ENCODE measurements at places on chromosomes 4 and X. TPM values are rescaled to one million over a fixed set of nuclear protein-coding genes. Genes with fewer than 3 reads are reported as not detected.

The LNX1 gene
- total RNA-seq = 4.6 TPM

The FAM90A26 gene
- not detected for total RNA-seq

- no peak for DNase-seq
Observed at GRCh38 chr4:24495388-24495787, 89.0 kb downstream of the DHX15 start.

DNA sequence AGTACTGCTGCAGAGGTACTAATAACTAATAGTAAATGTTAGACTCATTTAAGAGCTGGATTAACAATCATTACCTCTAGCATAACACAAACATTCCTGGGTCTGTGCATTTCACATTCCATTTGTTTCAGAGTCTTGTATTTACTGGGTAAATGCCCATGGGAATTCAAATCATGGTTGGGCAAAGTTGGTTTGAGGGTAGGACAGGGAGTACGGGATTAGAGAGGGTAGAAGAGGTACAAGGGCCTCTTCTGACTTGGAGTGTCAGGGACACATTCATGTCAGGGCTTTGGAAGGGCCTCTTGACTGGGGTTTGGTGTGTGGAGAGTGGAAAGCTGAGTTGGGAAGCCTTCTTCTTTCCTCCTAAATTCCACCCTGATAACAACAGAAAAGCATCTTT lies 65.9 kb downstream of the WWC2 start:
- no peak for DNase-seq

DNA sequence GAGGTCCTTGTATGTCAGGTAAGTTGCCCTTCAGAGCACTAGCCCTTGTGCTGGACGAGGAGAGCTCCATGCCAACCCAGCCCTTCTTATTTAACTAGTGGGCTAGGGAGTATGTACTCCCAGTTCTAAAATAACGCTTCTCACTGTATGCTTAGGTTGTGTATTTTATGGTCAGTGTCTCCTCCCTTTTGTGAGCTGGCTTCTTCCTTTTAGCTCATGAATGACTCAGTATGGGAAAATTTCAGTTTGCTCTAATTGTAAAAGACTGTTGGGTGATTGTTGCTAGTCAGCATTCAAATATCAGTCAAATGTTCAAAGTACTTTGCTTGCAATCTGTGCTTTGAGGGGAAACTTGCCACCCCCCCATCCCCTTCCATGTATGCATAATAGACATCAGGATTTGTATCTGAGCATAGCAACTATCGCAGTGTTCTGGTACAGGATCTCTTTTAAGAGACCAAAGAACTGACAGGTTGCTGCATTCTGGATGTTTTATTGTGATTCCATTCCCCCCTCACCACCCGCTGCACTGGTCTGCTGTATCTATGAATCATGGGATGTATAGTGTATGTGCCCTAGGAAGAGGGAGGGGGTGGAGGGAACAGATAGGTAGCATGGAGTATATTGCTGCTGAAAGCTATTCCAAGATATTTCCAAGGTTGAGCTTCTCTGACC lies 34.7 kb downstream of the DLG3 start:
- DNase-seq = no peak

DNA sequence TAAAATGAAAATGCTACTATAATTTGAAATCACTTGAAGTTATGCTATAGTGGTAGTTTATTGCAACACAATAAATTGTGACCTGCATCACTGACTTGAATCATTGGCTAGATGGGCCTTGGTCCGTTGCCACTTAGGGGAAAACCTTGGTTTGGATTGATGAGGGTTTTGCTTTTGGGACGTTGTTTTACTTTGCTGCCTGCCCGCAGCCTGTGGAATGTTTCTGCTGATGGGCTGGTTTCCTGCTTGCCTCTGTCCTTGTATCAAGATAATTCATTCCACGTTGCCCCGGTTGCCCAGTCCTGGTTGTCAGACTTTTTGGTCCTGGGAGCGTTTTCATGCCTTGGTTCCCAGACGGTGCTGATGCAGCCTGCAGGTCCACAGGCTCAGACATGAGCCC lies 18.3 kb downstream of the HADH start:
- no peak for DNase-seq

DNA sequence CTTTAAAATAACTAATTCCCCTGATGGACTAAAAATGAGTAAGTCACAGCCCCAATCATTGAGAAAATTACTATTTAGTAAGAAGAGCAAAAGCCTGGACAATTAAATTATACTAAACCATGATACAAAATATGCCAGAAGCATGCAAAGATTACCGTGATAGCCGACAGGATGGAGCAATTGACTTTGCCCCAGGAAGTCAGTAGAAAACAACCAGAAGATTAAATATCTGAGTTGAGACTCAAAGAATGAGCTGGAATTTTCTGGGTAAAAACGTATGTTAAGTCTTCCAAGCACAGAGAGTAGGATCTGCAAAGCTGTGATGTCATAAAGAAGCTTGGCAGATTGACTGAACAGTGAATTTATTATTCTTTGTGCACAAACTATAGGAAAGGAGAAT lies 816.1 kb upstream of the TENM3 start:
- DNase-seq = no peak

Data from sigmoid colon (tissue), 7 donors.